Activated naive CD4-positive, alpha-beta T cell (primary cell): ENCODE measurements at places on chromosomes 6 and 20.

GRCh38 chr20:12949429-12949980, 59.3 kb upstream of the SPTLC3 start:
- no peak for DNase-seq

GRCh38 chr20:58308680-58309527, 611 bp upstream of the RAB22A start:
- DNase-seq = peak; percentile 54

GRCh38 chr6:144347448-144347759, 62.3 kb downstream of the UTRN start:
- DNase-seq = no peak

DNA sequence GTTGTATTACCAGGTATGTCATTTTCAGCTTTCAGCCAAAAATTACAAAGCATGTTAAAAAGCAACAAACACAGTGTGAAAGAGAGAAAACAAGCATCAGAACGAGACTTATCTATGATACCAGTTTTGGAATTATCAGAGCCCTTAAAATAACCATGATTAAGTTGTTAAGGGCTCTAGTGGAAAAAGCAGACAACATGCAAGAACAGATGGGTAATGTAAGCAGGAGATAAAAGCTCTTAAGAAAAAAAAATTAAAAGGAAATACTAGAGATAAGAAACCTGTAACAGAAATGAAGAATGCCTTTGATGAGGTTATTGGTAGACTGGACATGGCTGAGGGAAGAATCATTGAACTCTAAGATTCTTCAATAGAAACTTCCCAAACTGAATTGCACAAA, 127.5 kb upstream of the SCGN start:
- no peak for DNase-seq

DNA sequence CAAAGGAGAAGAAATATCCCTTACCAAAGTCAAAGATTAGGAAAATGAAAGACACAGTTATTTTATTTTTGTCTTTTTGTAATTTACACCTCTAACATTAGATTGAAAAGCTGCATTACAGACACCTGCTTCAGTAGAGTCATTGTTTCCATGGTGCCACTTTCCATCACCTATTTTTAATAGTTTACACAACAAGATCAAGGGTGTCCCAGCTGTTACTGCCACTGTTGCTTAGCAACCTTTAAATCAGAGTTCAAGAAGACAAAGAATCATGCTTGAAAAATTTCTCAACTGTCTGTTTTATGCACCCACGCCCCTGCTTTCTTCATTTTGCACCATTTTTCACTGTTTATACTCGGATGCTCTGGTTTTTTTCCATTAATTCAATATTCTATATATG, 668.2 kb upstream of the GJE1 start:
- no peak for DNase-seq

GRCh38 chr6:96898241-96898851, 655 bp upstream of the NDUFAF4 start:
- no peak for DNase-seq

DNA sequence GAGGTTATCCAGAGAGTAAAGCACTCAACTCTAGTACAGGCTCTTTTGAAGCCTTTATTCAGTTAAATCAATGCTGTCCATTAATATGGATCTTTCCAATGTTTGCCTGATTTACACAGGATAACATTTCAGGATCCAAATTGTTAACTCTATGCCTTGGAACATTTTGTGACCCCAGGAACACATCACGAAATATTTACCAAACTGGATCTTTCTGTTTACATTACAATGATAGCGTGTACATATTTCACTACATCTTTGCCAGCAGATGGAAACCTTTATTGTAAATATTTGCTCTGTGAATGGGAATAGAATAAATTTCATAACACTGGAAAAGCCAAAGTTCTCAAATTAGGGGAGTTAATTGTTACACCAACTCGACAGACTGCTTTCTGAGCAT, 23.5 kb downstream of the BPIFA2 start:
- no peak for DNase-seq

GRCh38 chr20:50237349-50237748, 46.7 kb downstream of the CEBPB start:
- no peak for DNase-seq
